ENCODE measurements at places on chromosomes 13 and 19.

DNA sequence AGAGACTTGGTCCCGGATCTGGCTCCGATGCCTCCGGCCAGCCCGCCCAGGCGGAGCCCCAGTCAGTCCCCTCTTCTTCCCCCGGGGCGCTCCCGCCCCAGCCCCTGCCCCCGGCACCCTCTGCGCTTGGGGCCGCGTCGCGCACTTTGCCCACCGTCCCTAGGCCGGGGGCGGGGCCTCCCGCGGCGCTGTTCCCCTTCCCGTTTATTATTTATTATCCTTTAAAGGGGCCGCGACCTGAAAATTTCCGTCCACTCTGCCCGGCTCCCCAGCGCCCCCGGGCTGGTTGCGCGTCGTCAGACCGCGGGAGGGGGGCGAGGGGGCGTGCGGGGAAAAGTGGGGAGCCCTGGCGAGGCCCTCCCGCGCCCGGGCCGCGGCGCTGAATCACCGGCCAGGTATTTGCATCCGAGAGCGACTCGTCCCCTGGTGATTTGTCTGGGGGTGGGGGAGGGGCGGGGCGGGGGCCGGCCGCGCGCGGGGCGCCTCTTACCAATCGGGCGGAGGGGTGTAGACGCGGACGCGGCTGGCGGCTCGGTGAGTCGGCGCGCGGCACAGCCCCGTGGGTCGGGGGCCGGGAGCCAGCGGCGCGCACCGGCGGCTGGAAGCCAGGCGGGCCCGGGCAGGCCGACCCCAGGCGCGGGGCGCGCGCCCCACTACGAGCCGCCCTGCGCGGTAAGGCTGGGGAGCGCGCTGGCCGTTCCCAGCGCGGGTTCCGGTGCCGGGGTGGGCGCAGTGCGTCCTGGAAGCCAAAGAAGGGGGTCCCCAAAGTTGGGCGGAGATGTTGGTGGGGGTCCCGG lies at the start of gene ARID3A:
Gene ARID3A (plus strand): TSS at position 510 of the 797 bp plus-strand sequence. CDS start 3,494 bp downstream, outside the sequence.
- peak; percentile 80 for DNase-seq

DNA sequence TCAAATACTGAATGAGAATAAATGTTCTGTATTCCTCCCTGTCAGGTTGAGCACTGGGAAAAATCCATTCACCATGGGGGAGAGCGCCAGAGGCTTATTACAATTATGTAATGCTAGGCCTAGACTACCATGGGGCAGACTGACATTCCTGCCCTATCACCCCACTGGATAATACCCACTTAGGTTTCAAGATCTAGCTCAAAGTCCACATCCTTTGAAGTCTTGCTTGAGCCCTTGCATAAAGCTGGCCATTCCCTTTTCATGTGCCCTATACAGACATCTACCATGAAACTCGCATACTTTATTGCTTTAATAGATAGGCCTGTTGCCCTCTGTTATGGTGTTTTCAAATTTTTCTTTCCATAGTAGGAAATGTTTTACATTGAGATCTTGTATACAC lies 149.3 kb downstream of the RGCC start:
- no peak for DNase-seq

DNA sequence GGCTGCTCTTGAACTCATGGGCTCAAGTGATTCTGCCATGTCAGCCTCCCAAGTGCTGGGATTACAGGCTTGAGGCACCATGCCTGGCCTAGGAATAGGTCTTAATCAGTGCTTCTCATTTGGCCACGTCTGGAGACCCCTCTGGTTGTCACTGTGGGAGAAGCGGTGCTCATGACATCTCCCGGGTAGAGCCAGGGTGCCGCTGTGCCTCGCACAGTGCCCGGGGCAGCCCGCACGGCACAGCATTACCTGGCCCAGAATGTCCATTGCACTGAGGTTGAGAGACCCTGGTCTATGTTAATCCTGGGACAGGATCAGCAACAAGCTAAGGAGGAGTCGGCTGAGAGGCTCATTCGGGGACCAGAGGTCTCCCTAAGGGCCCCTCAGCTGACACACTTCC lies 160.8 kb downstream of the EFNB2 start:
- no peak for DNase-seq

GRCh38 chr13:41802684-41803444 lies 158.0 kb downstream of the VWA8 start:
- DNase-seq = no peak

- DNase-seq = no peak
Measured at GRCh38 chr19:4583961-4584669, 24.6 kb upstream of the SEMA6B start.

DNA sequence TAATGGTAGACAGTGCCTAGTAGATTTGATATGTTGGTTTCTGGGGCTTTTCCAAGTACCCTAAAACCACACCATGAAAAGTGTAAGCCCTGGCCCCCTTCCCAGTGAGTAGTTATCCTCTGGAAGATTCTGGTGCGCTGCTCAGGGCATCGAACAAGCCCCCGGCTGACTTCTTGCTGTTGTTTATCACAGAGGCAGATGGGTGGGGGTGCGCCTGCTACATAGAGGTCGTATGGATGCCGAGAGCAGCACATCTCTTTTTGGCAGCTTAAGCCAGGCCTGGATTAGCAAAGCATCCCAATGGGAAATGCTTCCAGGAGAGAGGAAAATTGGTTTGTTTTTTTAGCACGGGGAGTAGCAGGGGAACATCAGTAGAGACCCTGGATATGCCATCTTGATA lies 26.3 kb upstream of the SPATA13 start:
- no peak for DNase-seq

DNA sequence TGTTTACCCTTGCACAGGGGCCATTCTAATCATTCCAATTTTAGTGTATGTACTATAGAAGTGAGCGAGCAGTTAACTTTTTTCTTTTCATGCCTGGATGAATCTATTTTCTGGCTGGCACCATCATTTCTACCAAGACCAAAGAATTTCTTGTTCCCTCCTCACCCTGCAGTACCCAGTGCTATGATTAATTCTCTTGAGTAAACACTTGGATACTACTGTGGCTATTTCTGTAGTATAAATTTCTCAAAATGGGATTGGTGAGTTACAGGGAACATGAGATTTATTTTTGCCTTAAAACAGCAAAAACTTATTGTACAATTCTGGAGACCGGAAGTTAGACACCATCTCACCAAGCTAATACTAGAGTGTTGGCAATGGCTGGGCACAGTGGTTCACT lies 7.6 kb downstream of the ZNF446 start:
- no peak for DNase-seq

GRCh38 chr13:40205771-40206240 lies 460.6 kb downstream of the FOXO1 start:
- DNase-seq = no peak

GRCh38 chr13:97440598-97441170 lies 6.7 kb downstream of the RAP2A start:
- no peak for DNase-seq

DNA sequence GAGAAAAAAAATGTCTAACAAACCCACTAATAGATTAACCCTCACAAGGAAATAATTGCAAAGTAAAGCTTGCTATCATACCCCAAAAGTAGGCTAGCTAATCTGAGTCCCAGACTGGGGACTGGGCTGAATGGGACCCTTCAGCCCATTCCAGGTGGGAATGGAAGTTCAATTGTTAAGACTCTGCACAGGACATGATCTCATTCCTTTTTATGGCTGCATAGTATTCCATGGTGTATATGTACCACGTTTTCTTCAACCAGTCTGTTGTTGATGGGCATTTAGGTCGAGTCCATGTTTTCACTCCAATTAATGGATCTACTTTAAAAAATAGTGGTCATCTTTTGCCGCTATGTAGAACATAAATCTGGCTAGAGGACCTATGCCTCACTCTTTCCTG lies 17.9 kb downstream of the OR7A5 start:
- no peak for DNase-seq

DNA sequence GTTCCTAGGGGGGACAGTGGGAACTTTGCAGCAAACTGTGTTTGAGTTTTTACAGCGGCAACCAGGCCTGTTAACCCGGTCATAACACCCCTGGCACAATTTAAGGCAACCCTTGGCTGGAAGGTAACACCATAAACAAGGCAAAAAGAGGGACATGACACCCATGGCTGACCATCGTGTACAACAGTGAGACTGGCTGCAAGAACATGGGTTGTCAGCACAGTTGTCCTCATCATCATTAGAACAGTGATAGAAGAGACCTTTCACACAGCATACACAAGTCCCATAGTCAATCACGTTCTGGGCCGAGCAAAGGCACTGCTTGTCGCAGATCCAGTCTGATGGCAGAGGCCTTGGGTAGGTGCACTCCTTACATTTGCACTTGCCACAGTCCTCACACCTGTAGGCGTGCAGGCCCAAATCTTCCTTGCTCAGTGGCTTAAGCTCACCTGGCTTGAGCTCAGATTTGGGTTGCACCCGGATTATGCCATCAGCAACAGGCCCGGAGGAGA lies 4.1 kb downstream of the SPRY2 start:
- no peak for DNase-seq

DNA sequence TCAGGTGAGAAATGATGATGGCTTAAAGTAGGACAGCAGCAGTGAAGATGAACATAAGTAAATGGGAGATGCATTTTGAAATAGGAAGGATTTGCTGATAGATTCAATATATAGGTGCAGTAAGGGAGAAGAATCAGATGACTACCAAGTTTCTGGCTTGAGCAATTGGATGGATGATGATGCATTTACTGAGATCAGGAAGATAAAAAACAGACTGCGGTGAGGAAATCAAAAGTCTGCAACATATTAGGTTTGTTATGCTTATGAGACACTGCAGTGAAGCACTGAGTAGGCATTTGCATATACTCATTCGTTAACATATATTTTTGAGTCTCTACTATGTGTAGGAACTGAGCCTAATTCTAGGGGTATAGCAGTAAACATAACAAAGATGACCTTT lies 184.2 kb downstream of the LACC1 start:
- DNase-seq = no peak

DNA sequence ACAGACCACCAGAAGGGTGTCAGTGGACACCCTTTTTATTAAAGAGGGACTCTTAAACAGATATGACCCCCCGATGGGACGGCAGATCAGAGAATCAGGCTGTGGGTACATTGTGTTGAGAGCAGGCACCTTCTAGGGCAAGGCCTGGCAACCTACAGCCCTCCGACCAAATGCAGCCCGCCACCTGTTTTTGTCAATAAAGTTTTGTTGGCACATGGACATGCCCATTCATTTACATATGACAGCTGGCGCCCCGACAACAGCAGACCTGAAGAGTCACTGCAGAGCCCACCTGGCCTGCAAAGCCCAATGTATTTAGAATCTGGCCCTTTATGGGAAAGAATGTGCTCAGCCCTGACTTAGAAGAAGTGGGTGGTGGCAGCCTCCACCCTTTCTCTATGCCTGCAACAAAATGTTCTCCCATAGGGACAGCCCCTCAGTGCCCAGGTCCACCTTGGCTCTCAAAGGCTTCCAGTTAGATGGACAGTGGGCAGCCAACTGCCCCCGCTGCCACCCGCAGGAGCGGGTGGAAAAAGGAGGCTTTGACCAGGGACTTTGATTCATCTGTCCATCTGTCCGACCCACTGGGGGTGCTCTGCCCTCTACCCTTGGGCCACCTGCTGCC lies 184.9 kb downstream of the PTPRS start:
- no peak for DNase-seq

DNA sequence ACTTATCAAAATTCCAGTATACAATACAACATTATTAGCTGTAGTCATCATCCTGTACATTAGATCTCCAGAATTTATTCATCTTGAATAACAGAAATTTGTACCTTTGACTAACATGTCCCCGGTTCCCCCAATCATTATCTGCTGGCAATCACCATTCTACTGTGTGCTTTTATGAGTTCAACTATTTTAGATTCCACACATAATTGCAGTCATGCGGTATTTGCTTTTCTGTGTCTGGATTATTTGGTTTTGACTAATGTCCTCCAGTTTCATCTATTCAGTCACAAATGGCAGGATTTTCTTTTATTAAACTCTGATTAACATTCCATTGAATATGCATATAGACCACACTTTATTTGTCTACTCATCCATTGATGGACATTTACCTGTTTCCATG lies 530.7 kb upstream of the SLITRK1 start:
- peak; percentile 27 for DNase-seq

All from HAP-1 (cell line).